Uterus (tissue), 4 donors: ENCODE measurements at places on chromosomes 1 and 21. TPM values are rescaled to one million over a fixed set of nuclear protein-coding genes. Genes with fewer than 3 reads are reported as not detected.

- no peaks in the 10 kb centered on the region for H3K27me3 ChIP-seq
- DNase-seq: no peak
- H3K4me3 ChIP-seq: no peak overlapping the region
- H3K36me3 ChIP-seq: no peaks in the 10 kb centered on the region
- no peak overlapping the region for H3K27ac ChIP-seq
These were observed 80.7 kb upstream of the TNR start for GRCh38 chr1:175824079-175824478.

DNA sequence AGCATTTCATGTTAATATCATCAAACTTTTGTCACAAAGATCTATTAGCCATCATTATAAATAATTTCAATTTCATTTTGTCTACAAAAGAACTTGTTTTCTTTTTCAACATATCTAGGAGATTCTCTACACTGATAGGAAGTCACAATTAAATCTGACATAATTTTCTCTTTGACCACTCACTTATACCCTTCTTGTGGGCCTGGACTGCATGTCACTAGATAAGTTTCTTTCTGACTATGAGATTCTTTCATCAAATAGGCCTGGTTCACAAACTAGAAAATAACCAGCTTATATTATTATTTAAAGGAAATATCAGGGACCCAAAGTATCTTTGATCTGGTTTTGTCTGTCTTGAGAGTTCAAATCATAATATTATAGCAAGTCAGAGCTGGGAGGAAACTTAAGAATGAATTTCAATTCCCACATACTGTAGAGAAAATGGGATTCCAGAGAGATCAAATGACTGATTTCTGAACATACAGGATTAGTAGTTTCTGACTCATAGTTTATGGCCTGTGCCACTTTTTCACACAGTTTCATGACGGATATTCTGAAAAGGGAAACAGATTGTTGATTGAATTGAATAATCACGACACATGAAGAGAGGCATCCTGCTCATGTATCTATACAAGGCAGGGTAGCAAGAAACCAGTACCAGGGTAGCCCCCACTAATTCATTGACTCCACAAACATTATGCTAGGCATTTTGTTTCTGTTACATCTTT is 355.8 kb downstream of the GPATCH2 start:
- H3K4me1 ChIP-seq: no peaks in the 10 kb centered on the region
- no peak overlapping the region for H3K27ac ChIP-seq
- H3K36me3 ChIP-seq: no peaks in the 10 kb centered on the region
- H3K27me3 ChIP-seq: no peaks in the 10 kb centered on the region
- DNase-seq: no peak

- no peak overlapping the region for H3K27ac ChIP-seq
- no peak for DNase-seq
- H3K36me3 ChIP-seq: no peaks in the 10 kb centered on the region
- no peaks in the 10 kb centered on the region for H3K4me1 ChIP-seq
These were observed 10.9 kb upstream of the TTC22 start for GRCh38 chr1:54811739-54812655.

GRCh38 chr1:28190996-28191645 is 14.6 kb upstream of the PTAFR start:
- no peaks in the 10 kb centered on the region for H3K4me1 ChIP-seq
- H3K27me3 ChIP-seq: no peaks in the 10 kb centered on the region

DNA sequence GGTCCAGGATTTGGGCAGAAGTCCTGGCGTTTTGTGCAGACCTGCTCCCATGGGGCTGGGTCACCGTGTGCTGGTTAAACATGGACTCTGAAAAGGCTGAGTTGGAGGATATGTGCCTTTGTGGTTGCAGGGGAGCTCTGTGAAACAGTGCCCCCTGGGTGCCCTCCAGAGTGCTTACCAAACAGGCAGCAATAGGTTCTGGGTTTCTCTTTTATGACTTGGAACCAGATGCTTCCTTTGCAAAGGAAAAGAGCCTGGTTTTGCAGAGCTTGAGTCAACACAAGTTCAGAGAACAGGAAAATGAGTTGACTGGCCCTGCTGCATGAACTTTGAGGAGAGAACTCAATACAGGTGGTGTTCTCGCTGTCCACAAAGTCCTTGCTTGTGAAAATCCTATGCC is 288.9 kb downstream of the TM2D1 start:
- no peak overlapping the region for H3K4me3 ChIP-seq
- no peaks in the 10 kb centered on the region for H3K27me3 ChIP-seq
- no peaks in the 10 kb centered on the region for H3K36me3 ChIP-seq
- DNase-seq: no peak

DNA sequence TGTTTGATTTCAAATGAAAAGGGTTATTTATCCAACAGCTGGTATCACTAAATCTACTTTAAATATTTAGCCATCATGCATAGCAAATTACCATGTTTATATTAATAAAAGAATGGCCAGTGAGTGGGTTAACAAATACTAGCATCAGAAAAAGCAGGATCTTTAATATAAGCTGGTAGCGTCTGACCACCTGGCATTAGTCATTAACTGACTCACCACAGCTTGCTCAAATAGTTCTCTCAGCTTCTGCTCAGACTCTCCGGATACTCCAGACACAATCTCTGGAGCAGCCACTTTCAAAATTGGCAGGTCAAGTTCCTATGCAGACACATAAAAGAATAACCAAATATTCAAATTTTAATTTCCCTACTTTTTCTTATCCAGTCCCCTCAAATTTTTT is 29.6 kb downstream of the NVL start:
- H3K36me3 ChIP-seq: no peaks in the 10 kb centered on the region
- no peaks in the 10 kb centered on the region for H3K4me1 ChIP-seq
- no peak for DNase-seq
- H3K27ac ChIP-seq: no peak overlapping the region
- H3K4me3 ChIP-seq: no peak overlapping the region

DNA sequence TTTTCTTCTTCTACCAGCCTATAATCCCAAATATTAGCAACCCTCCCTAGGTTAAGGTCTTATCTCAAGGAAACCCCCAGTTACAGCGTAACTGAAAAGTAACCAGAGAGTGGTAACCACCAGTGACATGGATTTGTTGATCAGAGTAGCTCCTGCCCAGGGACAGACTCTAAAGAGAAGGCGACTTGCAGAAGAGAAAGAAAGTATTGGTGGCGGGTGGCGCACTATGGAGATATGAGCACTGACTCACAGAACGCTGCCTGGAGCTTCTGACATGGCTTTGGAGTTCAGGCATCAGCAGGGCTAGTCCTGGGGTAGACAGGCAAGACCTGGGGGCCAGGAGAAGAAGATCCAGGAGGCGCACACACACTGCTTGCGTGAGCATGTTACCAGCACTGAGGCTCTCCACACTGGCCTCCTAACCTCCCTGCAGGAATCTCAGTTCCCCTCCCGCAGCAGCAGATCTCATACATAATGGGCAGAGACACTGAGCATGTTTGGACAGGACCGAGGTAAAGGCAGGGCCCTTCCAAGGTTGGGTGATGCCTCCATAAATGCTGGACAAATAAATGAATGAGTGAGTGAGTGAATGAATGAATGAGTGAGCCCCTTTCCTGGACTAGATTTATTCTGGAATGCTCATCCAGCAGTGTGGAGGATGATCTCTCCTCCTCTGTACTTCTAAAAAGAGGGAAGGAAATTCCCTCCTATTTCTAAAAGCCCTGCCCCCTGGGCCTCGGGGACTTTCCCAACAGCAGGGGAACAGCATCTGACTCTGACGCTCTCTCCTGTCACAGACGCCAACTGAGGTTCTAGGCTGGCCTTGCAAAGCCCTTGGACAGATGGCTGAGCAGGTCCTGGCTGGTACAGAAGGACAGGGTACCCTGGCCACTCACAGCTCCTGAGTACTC is 175.5 kb downstream of the CLIC6 start:
- no peaks in the 10 kb centered on the region for H3K36me3 ChIP-seq
- no peaks in the 10 kb centered on the region for H3K4me1 ChIP-seq
- DNase-seq: no peak

DNA sequence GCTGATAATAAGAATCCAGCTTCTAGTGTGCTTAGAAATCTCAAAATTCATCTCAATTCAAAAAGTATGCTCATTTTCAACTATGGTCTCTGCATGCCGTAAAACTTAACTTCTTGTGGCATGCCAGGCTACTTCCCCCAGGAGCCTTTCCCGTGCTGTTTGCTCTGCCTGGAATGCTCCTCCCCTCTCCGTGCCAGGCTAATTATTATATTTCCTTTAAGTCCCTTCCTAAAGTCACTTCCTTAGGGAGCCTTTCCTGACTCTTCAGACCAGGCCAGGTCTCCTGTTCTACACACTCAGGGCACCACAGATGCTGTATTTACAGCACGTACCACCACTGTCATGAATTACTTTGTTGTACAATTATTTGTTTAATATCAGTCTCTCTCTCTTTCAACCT is 67.1 kb upstream of the PPP2R5A start:
- no peak for DNase-seq
- no peaks in the 10 kb centered on the region for H3K27me3 ChIP-seq
- no peak overlapping the region for H3K4me3 ChIP-seq
- no peaks in the 10 kb centered on the region for H3K36me3 ChIP-seq
- no peak overlapping the region for H3K27ac ChIP-seq
- peaks cover 6% of the 10 kb centered on the region for H3K4me1 ChIP-seq

DNA sequence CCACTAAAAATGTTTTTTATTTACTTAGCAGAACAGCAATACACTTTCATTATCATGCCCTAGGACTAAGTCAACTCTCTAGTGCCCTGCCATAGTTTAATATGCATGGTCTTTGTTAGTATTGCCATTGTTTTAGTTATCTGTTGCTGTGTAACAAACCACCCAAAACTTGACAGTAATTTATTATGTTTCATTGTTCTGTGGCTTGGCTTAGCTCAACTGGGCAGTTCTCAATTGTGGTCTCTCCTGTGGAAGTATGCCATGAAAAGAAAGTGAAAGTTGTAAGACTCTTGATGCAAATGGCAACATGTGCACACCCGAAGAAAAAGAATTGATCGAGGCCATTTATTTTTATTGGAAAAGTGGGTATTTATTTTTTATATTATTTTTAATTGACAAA is 206.3 kb upstream of the KCTD3 start:
- no peaks in the 10 kb centered on the region for H3K27me3 ChIP-seq
- H3K27ac ChIP-seq: no peak overlapping the region
- no peak for DNase-seq
- H3K4me3 ChIP-seq: no peak overlapping the region

DNA sequence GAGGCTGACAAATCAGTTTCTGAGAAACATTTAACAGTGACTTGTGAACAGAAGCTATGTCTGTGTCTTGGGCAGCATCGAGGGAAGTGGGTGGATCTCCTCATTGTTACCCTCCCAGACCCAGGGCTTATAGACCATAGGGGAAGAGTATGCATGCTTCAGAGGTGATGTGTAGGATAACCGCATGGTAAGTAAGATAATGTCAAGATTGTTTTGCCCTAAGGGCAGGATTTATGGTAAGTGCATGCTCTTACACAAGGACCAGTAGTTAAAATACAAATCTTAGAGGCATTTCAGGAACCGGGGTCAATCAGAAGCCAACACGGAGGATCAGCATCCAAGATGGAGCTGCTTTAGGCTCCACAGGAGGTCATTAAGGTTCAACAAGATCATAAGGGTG is 7.7 kb upstream of the PRMT2 start:
- H3K27me3 ChIP-seq: no peaks in the 10 kb centered on the region
- no peak for DNase-seq
- no peak overlapping the region for H3K4me3 ChIP-seq
- no peaks in the 10 kb centered on the region for H3K36me3 ChIP-seq

DNA sequence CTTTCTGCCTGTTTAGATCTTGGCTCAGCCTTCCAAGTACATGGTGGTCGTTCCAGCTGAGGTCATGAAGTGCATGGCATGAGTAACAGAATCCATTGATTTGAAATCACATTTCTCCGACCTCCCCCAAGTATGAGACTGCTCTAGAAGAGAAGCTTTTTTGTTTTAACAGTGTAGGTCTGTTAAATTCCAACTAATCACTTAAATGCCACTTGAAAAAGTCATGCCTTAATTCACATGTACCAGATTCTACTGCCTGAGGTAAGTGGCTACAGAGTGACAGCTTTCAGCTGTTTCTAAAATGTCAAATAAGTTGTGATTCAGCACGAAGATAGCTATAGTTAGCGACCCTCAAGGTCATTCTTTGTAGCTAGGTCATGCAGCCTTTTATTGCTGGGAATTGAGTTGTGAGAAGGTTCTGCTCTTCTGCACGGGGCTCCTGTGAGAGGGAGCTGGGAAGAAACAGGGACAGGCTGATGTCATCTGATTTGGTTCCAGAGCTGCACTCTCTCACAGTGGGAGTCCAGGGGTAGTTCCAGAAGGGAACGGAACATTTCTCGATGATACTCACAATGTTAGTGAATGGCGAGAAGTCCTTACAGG is 112.7 kb downstream of the VPS13D start:
- H3K36me3 ChIP-seq: no peaks in the 10 kb centered on the region
- H3K4me1 ChIP-seq: no peaks in the 10 kb centered on the region
- H3K27me3 ChIP-seq: no peaks in the 10 kb centered on the region
- H3K27ac ChIP-seq: peak overlapping the region; percentile 48

Gene DNAJC16
- total RNA-seq: 8.8 TPM

Gene ATP8B2
- 150 TPM for total RNA-seq

Gene PTPRC
- total RNA-seq: 17.6 TPM

Gene CAPN8
- not detected for total RNA-seq
